B cell (primary cell): ENCODE measurements at places on chromosomes 6 and 20.

DNA sequence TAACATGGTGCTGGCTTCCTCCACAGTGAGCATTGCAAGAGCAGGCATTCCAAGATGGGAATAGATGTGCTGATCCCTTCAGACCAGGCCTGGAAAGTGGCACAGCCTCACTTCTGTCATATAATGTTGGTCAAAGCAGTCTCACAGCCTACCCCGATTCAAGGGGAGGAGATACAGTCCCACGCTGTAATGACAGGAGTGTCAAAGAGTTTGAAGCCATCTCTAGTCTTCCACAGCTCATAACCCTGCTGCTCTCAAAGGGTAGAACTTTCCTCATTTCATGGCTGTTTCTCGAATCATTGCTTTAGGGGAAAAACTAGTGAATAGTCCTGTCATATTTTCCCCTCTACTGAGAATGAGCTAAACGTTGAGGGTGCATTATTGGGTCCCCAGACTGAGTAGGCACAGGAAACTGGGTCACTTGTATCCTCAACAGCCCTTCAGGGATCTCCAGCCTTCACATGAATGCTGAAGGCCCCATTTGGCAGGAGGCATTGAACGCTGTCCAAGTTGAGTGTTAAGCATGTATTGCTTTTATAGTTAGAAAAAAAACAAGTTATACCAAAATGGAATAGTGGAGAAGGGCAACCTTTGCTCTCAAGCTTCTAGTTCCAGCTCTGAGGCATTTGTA is 27.3 kb downstream of the DTD1 start:
- DNase-seq, result no peak

- no peak for DNase-seq
These were observed 176.2 kb upstream of the PRND start for GRCh38 chr20:4545526-4545925.

DNA sequence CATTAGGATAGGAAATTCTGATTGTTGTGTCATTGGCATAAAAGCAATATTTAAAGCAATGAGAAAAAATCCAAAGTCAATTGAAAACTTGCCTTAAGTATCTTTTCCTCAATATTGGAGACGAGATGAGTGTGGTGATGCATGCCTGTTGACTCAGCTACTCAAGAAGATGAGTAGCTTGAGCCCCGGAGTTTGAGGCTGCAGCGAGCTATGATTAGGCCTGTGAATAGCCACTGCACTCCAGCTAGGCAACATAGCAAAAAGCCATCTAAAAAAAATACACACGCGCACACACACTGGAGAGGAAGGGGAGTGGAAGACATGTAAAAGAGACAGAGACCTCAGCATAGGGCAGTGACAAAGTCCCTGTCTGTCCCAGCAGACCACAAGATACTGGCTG is 9.7 kb upstream of the MARCKS start:
- DNase-seq, result no peak

- DNase-seq, result no peak
These were observed 138.3 kb upstream of the CDYL start for GRCh38 chr6:4637691-4638433.

DNA sequence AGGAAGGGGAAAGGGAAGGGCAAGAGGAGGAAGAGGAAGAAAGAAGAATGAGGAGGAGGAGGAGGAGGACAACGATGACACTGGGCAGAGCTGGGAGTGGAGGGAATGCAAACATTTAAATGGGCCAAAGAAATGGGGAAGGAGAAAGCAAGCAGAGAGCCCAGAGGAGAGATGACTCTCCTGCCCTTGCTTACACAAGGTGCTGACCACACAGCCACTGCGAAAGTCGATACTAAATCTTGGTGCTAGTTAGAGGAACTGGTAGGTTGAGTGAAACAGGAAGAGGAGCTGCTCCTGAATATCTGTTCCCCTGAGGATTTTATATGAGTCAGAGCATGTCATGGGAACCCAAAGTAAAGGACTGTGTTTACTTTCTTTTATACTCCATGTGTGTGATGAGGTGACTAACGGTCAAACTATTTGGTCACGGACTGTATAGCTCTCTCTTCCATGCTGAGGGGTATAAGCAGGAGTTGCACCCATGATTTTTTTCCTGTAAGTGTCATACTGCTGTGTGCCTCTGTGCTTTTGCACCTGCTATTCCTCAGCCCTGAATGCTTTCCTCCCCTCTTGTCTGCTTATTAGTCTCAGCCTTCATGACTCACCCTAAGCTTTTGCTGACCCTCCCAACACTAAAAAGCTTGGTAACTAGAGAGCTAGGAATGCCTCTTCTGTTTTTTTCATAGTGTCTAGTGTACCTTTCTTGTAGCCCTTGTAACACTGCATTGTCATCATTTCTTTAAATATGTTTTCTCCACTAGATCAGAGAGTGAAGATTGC is 9.5 kb upstream of the PAQR8 start:
- DNase-seq, result peak; percentile 61

DNA sequence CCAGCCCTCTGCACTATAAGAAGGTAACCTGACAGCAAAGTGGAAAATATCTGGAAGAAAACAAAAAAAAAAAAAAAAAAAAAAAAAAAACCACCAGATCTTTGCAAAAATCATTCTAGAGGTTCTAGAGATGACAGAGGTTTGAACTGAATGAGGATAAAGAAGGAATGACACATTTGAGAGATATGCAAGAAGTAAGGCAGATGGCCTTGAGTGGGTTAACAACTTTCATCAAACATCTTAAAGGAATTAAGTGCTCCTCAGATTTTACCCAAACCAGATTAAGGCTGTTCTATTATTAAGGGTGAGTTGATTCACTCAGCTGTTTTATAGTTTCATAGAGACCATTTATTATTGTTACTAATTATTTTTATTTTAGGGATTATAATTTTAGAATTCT is 62.0 kb downstream of the RSPO3 start:
- no peak for DNase-seq

GRCh38 chr6:143634486-143634885 is 43.3 kb upstream of the PHACTR2 start:
- DNase-seq, result no peak

DNA sequence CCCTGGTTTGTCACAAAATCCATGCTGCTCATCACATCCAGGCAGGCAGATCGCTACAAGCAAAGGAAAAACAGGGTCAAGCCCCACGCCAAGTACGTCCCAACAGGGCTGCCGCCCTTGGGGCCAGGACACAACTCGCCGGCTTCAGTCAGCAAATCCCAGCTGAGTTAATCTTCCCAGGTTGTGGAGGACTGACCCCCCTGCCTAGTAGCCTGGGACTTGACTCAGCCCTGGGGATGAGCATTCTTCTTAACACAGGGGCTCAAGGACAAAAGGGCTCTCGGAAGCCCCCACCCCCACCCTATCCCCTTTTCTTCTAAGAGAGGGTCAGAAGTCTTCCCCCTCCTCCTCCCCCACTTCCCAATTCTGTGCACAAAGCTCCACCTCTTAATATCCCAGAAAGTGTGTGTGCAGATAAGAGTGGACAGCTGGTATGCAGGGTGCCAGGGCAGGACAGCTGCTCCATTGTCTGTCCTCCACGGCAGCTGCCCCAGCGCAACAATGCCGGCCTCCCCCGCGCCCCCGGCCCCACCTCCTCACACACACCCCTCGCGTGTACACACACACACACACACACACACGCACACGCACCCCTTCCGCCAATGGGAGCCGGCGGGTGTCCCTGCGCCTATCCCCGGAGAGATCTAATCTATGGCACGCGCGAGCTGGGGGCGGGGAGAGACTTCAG is 4.5 kb downstream of the DLL1 start:
- DNase-seq, result no peak

- no peak for DNase-seq
These were observed 49.0 kb downstream of the STK35 start for GRCh38 chr20:2150660-2151059.

GRCh38 chr20:46251211-46251673 is 57.1 kb downstream of the CDH22 start:
- DNase-seq, result no peak

DNA sequence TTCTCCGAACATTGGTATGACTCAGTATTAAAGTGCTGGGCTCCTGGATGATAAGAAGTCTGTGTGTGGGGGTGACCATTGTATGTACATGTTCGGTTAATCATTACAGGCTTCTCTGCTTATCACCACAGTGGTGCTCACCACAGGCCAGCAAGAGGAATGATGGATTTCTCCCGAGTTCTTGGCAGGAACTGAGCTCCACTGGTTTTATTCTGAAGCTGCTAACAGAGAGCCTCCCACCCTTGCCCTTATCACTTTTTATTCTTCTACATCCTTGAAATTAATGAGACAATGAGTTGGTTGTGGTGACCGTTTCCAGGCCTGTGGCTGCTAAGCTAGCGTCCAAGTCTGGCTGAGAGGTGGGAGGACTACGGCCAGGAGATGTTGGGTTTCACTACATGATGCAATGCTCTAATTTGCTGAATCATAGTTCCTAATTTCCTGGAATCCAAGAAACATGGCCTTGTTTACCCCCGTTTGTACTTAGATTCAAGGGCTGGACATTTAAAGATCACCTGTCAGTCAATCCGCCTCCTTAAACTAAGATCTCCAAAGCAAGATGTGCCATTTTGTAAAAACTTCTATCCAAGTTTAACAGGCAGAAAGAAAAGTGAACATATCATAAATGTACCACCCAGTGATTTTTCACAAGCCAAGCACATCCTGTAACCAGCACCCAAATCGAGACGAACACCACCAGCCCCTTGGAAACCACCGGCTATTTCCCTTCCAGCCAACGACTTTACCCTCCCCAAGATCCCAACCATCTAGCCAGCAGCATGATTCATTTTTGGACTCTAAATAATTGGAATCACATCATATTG is 172.5 kb downstream of the FOXA2 start:
- no peak for DNase-seq

- no peak for DNase-seq
These were observed 179.4 kb downstream of the OGFRL1 start for GRCh38 chr6:71468038-71468437.

- no peak for DNase-seq
These were observed 81.0 kb upstream of the FLRT3 start for GRCh38 chr20:14418376-14418775.

GRCh38 chr6:45946887-45947286 is 68.8 kb downstream of the CLIC5 start:
- no peak for DNase-seq

GRCh38 chr6:53067849-53068361 is 2.7 kb downstream of the FBXO9 start:
- DNase-seq, result no peak

DNA sequence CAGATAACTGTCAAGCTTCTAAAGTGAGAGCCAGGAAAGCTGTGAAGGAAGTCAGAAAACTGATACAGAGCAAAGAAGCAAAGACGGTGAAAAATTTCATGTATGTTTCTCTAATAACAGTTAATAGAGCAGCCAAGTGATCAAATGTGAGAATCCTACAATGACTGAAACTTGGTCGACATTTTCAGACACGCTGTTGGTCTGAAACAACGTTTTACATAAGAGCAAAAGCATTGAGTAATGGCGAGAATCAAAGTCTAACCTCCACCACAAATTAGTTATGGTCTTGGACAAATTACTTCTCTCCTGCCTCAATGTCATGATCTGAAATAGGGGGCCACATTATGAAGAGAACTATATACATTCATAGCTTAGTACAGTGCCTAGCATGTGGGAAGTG is 3.3 kb downstream of the MKKS start:
- no peak for DNase-seq

DNA sequence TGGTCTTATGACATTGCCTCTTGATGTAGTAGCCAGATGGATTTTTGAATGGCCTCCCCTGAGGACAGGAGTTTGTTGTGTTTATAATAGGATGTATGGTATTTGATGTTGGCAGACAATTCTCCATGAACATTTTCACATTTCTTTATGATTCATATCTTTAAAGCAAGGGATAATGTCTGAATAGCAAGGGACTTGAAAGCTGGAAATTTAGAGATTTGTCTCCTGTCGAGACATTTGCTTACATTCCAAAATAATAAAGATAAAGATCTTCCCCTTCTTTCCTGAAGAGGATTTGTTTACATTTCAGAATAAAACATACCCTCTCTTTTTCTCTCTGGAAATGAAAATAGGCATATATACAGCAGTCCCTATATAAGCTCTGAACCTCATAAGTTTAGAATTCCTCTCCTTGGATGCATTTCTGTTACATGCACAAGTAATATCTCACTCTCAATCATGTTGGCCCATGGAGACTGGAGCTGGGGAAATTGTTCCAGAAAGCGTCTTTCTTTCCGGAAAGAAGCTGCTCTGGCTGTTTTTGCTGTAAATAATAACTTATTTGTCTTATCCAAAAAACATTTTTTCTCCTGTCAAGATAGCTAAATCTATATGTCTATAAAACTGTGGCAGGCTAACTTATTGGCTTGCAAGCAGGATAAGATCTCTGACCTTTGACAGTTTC is 42.5 kb upstream of the ASCC3 start:
- DNase-seq, result no peak

GRCh38 chr6:147486683-147487082 is 21.8 kb upstream of the SAMD5 start:
- DNase-seq, result no peak

- peak; percentile 78 for DNase-seq
These were observed 4.2 kb downstream of the PRSS16 start for GRCh38 chr6:27251606-27252251.

- no peak for DNase-seq
These were observed 52.1 kb downstream of the PTPN1 start for GRCh38 chr20:50562262-50562701.

DNA sequence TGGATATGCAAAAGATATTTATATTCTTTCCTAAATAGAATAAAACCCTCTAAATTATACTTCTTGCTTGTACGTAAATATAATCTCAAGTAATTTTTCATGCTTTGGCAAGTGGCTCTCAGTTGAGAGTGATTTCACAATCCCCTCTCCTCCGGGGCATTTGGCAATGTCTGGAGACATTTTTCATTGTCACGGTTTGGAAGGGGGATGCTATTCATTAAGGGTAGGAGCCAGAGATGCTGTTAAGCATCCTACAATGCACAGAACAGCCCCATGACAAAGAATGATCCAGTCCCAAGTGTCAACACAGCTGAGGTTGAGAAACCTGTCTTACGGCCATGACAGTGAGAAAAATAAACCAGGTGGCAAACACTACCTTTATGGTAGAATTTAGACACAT is 75.7 kb downstream of the AGPAT4 start:
- no peak for DNase-seq

DNA sequence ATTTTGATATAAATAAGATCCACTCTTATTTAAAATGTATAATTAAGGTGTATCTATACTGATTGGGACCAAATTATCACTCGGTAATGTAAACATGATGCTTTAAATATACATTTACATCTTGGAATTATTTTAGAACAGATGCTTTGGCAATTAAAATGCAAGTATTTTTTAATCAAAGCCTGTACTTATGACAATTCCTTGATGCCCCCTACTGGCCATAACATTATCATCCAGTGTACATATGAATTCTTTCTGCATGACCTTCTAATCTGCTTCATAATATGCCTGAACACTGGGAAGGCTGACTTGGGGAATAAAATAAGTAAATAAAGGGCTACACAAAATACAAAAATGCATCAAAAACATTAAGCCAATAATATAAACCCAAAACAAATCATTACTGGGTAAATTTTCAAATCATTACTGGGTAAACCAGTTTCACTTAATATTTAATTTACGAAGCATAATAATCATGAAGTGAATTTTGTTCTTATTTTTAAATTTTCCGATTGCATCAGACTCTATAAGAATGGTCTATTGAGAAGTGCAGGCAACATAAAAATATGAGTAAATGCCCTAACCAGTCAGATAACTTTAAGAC is 65.1 kb downstream of the CGA start:
- peak; percentile 33 for DNase-seq
